NCI-H1930 (cell line): ENCODE measurements at places on chromosomes 4 and X.

DNA sequence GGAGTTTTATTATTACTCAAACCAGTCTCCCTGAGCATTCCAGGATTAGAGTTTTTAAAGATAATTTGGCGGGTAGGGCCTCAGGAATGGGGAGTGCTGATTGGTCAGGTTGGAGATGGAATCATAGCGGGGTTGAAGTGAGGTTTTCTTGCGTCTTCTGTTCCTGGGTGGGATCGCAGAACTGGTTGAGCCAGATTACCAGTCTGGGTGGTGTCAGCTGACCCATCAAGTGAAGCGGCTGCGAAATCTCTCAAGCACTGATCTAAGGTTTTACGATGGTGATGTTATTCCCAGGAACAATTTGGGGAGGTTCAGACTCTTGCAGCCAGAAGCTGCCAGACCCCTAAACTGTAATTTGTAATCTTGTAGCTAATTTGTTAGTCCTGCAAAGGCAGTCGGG, 25.1 kb upstream of the SETD7 start:
- DNase-seq, result no peak

DNA sequence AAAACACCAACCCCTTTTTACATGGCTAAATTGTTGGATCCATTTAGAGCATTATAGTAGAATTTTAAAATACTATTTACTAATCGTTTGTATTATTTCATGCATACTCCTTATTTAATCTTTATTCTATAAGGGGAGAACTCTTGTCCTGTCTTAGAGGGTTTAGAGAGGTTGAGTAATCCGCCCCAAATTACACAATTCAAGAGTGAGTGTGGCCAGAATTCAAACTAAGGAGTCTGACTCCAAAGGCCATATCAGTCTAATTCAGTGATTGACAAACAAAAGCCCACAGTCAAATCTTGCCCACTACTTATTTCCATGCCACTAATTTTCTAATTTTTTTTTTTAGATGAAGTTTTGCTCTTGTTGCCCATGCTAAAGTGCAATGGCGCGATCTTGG, 33.7 kb upstream of the NEIL3 start:
- DNase-seq, result no peak

DNA sequence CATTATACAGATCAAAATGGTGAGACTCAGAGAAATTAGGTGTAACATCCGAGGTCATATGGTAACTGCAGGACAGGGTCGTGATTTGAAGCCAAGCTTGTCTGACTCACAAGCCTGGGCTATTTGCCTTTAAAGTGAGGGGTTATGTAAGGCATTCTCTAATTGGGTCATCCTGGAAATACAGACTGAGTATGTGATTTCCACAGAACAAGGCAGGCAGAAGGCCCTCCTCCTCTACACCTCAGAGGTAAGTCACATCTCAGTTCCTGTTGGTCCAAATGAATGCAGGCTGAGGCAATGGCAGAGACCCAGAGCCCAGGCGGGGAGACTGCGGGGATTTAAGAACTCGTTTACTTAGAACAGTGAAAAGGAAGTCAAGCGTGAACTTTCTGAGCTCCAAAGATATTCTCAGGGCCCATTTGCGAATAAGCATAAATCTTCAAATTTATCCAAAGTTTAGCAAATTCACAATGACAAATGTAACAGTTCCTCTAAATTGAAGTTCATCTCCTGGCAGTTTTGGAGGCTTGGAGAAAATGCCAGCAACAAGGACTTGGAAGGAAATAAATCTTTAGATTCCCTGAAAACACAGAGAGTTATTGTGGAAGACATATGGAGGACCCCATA, 153.3 kb downstream of the LDB2 start:
- DNase-seq, result no peak

GRCh38 chr4:61462451-61463326, 262.6 kb downstream of the ADGRL3 start:
- DNase-seq, result no peak

GRCh38 chr4:79233820-79234219, 92.0 kb downstream of the NAA11 start:
- DNase-seq, result no peak
